ENCODE measurements at places on chromosomes 5 and 9.

GRCh38 chr5:135934939-135935338 lies 19.8 kb downstream of the LECT2 start:
- no peak for DNase-seq

DNA sequence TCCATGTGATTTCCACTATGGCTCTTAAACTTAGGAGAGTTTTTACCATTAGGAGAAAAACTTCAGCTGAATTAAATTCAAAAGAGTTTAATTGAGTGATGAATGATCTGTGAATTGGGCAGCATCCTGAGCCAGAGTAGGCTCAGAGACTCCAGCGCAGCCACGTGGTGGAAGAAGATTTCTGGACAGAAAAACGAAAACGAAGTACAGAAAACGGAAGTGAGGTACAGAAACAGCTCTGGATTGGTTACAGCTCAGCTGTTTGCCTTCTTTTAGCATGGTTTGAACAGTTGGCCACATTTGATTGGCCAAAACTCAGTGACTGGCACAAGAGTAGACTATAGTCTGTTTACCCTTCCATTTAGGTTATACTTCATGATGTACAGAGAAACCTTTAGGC lies 69.2 kb upstream of the PLPP1 start:
- DNase-seq, result no peak

DNA sequence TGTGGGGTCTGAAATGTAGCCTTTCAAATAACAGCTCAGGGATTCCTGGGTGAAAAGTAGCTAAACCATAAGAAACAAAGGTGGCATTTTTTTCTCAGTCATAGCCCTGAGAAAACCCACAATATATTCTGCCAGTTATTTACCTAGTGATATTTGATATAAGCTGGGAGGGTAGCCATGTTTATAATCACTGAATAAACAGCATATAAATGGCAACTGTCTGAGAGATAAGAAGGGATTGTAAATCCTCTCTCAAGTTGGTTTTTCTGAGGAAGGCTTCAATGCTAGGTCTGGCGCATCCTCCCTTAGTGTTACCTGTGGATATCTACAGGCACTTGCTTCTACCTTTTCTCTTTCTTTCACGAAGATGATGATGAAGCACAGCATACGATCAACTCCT lies 1080.5 kb upstream of the DMAC1 start:
- DNase-seq, result no peak

DNA sequence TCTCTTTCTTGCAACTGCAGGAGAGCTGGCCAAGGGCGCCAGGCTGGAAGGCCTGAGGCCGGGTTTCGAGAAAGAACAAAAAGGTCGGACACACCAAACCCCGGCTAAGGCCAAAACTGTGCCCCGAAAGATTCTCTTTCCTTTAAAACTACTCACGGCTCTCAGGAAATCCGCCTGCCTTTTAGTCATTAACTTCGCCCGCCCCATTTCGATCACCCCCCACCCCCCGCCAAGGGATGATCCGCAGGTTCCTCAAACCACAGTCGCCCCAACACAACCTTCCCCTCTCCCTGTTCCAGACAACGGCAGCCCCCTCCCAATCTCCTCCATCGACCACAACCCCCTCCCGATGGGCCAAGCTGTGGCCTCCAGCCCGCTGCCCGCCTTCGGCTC lies 536 bp downstream of the FEM1C start:
- peak; percentile 45 for DNase-seq

DNA sequence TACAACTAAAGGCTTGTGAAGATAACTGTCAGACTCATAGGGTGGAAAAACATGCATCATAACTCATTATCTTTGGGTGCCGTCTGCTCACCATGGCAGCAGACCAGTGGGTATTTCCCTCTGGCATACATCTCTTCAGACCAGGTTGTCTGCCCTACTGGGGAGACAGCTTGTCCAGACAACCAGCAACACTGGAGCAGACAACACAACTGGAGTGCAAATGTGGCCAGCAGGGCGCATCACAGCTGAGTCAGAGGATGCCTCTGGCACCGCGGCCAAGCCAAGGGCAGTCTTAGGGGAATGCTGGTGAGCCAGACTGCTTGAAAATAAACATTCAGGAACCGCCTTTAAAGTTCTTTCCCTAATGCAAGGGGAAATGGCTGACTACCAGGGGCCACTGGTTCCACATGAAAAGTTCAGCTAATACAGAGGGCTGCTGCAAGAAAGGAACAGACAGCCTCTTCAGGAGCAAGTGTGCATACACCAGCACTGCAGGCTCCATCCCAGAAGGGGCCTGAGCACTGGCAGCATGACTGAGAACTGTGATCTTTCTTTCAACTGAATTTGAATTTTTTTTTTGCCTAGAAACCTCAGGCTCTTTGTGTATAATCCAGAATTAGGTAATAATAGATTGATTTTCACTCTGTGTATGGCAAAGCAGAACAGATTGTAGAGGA lies 77.3 kb downstream of the MAMDC2 start:
- DNase-seq, result no peak

- no peak for DNase-seq
Measured at GRCh38 chr9:124784509-124784908, 7.6 kb downstream of the OLFML2A start.

- DNase-seq, result no peak
Measured at GRCh38 chr5:160628619-160628968, 206.9 kb downstream of the PTTG1 start.

DNA sequence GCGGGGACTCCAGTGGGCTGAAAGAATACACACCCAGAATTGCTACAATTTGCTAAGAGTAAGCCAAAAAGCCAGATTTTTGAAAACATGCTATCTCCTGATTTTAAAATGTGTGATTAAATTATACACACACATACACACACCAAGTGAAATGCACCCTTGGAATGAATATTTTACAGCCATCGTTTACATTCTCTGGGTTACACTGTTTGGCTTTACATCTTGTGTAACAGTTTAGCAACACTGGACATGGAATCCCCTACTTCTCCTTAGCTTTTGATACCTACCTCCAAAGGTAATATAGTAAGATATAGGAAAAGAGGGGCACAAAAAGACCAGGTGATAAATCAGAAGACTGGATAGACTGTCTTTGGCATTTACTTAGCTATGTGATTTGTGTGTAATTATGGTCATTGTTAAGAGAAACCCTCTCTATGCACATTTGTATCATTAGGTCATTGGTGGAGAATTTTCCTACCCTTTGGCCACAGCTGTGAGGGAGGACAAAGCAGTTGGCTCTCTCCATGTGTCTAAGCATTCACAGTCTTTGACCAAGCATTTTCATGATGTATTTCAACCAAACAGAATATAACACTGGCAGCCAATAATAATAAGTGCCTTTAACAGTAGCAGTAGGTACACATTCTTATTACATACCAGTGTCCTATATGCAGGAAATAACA lies 7.6 kb downstream of the SVEP1 start:
- no peak for DNase-seq

DNA sequence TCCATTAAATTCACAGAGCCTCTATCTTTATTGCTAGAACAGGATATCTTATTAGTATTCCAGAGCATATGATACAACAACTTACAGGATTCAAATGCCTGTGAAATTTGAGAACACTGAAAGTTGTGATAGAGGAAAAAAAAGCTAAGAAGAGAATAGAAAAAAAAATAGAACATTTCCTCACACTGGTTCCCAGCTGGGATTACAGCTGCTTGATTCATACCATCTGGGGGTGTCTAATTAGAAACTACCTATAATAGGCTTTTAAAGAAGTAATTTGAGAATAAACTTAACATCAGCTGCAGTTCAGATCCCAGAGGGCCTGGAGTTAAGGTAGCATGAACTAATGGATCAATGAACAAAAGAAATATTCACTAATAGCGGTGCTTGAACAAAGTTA lies 922.0 kb downstream of the CDH12 start:
- DNase-seq, result no peak

DNA sequence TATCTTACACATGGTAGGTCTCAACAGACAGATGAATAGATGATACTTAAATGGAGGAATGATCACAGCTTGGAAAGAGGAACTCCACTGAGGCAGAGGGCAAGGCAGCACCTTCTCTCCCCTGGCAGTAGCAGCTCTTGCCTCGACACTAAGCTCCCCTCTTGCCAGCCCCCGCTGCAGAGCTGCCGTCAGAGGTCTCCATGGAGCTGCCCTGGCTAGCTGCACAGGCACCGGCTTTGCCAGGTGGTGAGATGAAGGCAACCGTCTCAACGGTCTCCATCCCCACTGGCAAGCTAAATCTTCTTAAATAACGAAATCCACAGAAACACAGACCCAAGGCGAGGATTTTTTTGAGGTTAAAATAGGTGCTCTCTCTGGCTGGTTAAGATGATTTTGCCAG lies 81.2 kb downstream of the CRB2 start:
- DNase-seq, result no peak

DNA sequence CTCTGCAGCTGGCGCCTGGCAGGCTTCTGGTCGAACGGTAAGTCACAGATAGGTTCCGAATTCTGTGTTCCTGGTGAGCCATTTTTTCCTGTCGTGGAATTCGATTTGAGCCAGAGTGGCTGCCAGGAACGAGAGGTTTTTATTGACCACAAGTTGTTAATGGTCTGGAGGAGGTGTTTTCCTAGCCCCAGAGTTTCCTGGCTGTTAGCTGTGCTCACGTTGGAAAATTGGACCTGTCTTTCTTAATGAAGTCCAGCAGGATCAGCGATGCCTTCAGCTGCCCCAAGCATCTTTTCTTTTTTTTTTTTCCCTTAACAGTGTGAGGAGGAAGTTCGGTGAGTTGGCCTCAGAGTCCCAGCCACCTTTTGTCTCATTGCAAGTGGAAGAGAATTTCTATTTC lies 62.9 kb downstream of the COL5A1 start:
- no peak for DNase-seq

DNA sequence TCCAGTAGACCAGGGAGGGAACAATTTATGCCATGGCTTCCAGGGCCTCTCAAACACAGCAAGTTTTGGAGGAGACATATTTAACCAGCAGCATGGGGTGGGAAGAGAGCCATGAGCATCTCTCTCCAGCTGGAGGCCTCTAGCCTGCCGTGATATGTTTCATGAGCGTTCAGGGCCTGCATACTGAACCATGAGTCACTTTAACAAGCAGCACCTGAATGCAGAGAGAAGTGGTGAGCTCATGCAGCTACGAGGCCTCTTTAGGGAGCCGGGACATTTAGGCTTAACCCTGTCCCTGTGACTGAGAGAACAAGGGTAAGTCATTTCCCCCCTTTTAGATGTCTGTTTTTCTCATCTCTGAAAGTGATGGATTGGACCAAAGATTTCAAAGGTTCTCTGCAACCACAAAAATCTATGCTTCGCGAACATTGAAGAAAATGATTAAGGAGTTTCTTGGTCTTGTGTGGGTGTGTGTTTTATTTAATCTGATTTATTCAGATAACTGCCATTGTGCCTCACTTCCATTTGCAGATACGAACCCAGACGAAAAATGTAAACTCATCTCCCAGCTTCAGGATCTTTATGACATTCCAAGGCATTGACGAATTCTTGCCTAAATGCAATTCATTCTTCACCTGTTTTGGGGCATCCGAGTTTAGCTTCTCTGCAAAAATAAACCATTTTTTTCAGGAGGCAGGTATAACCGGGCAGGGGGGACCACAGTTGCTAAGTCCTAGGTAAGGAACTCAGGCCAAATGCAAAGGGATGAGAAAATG lies 157.0 kb downstream of the GABBR2 start:
- no peak for DNase-seq

DNA sequence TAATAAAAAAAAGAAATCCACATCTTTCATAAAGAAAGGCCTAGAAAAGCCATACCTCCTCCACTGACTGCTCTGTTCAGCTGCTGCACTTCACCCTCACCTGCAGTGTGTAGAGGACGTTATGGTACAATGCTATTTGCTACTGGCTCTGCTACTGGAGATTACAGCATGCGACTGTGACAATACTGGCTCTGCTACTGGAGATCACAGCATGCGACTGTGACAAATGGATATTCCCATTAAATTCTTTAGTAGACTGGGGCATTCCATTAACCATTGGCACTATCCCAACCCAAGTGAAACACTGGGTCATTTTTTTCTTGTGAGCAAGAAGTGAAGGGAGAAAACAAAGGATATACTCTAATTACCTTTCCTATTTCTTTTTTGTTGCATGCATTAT lies 1063.5 kb upstream of the DMAC1 start:
- DNase-seq, result no peak

DNA sequence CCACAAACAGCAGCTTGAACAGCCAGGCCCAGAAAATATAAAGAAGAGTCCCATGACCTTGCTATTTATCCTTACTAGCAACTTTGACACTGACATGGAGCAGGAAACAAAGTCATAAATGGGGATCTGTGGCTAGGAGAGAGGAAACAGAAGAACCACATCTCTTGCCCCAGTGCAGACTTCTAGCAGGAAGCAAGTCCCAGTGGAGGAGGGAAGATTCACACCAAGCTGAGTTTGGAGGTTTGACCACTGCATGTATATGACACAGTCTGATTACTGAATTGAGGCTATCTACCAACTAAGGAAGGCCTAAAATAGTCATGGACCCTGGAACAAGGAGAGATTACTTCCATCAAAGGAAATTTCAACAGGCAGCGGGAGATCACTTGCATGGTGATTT lies 51.4 kb downstream of the CDH6 start:
- DNase-seq, result no peak

- no peak for DNase-seq
Measured at GRCh38 chr9:108003526-108003925, 514.0 kb upstream of the KLF4 start.

GRCh38 chr5:83470526-83471404 lies 779 bp upstream of the VCAN start:
- DNase-seq, result no peak

DNA sequence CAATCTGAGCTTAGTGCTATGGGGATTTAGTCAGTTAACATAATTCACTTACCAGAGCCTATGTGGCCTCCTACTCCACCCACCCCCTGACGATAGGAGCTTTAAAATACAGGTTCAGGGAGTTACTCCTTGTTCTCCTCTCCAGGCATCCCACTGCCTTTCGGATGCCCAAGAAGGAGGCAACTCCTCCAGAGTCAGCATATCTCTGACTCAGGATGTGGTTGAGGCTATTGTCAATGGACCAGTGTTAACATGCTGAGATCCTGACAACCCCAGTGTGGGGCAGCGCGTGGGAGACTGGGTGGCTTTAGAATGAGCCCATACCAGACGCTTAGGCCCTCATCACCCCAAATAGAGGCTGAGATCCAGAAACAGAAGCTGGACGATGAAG lies 27.4 kb downstream of the BICD2 start:
- DNase-seq, result no peak

DNA sequence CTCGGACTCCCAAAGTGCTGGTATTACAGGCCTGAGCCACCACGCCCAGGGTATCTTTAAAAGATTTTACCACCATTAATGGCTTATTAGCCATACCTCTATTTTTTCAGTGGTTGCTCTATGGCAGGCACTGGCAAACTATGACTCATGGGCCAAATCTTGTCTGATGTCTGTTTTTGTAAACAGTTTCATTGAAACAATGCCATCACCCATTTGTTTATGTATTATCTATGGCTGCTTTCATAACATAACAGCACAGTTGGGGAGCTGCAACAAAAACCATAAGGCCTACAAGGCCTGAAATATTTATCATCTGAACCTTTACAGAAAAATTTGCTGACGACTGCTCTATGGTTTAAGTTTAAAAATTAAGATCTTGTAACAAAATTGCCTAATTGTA lies 66.8 kb downstream of the SLC38A9 start:
- DNase-seq, result no peak

- peak; percentile 78 for DNase-seq
Measured at GRCh38 chr9:19229595-19230354, 718 bp upstream of the DENND4C start.

All from T-cell (primary cell).